Right forelimb (tissue), 1 donor: ENCODE measurements at places on chromosomes 5 and 9.

GRCh38 chr5:106600803-106601202 lies 1069.9 kb downstream of the EFNA5 start:
- DNase-seq = no peak

DNA sequence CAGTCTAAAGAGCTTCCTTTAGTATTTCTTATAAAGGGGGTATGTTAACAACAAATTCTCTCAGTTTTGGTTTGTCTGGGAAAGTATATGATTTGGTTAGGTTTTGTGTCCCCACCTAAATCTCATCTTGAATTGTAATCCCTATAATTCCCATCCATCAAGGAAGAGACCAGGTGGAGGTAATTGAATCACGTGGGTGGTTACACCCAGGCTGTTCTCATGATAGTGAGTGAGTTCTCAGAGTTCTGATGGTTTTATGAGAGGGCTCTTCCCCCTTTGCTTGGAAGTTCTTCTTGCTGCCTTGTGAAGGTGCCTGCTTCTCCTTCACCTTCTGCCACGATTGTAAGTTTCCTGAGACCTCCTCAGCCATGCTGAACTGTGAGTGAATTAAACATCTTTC lies 109.1 kb downstream of the MACIR start:
- no peak for DNase-seq

GRCh38 chr9:75589497-75589896 lies 301.0 kb upstream of the PCSK5 start:
- DNase-seq = no peak

DNA sequence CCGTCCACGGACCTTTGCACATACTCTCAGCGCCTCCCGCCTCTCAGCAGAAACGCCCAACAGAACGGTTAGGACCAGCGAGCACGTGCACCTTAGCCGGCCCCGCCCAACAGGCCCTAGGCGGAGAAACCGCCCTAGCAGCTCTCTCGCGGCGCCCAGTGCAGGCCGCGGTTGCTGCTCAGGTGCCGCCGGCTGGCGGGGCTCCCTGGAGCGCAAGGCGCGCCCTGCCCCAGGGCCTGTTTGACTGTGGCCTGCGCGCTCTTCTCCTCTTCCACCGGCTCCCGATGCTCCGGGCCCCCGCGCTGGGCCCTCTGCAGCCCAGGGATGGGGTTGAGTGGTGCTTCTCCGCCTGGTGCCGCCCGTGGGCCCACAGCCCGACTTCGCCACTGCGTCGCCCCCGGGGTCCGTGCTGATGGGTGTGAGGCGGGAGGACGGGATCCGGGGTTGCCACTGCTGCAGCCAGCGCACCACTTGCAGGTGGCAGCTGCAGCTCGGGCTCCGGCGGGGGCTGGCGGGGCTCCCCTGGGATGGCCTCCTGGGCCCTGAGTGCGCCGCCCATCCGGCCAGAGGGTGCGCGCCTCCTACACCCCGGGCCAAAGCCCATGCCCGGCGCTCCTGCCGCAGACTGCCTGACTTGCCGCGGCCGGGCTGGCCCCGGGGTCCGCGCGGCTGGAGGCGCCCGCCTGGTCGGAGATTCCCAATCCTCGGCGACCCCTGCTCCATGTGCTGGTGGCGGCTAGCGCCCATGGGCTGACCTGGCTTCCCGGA lies 1889.4 kb upstream of the CDH9 start:
- DNase-seq = no peak

DNA sequence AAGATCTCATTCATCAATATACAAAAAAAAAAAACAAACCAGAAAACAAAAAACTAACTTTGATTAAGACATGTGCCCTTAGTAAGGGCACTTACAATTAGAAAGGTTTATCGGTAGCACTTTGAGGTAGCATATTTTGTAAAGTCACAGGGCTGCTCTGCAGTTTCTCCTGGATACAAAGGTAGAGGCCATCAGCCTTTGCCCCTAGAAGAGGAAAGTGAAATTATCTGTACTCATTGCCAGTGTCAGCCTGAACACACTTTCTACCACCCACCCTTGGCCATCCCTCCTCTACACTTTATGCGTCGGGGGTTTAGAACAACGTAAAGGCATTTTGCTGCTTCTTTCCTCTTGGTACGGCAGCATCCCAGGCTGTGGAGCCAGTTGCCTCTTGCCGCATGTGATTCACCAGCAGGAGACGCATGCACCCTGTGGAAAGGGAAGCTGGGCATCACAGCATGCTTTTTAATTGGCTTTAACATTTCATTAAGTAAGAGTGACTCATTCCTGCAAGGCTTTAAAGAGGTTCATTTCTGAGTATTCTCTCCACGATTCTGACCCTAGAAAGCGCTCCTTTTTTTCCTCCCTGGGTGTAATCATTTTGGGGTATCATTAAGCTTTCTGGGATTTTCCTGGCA lies 84.6 kb downstream of the CEMIP2 start:
- DNase-seq = no peak

- DNase-seq = no peak
Measured at GRCh38 chr5:130112246-130112645, 208.0 kb downstream of the CHSY3 start.

DNA sequence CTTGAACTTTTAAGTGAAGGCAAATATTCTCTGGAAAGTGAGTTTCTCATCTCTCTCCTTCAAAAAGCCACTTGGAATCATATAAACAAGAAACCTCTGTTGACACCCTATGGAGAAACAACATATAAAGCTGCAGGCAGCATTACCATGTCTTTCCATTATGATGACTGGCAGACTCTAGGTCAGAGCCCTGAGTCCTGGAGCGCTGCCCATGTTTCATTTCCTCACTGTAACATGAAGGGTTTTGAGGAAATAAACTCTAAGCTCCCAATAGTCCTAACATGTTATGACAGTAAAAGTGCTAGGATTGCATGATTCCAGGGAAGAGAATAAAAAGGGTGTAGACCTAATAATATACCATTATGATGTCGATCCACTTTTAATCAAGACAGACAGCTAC lies 220.6 kb downstream of the CTNND2 start:
- no peak for DNase-seq

DNA sequence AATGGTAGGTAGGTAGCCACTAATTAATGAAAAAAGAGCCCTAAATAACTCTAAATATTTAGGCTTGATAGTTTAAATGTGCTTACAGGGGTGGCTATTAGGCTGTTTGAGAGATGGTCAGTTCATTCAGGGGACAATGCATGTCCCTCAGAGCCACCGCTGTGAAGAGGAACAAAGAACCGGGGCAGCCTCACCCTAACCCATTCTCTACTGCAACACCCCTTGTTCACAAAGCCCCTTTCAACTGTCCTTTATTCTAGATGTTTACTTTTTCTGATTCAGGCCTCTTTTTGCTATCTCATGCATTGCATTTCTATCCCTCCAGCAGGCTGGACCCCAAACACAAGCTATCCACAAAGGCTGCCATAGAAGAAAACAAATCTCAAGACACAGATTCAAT lies 906.7 kb downstream of the NR2F1-AS1 start:
- no peak for DNase-seq

GRCh38 chr9:116212986-116213692 lies 59.5 kb downstream of the PAPPA start:
- DNase-seq = no peak

DNA sequence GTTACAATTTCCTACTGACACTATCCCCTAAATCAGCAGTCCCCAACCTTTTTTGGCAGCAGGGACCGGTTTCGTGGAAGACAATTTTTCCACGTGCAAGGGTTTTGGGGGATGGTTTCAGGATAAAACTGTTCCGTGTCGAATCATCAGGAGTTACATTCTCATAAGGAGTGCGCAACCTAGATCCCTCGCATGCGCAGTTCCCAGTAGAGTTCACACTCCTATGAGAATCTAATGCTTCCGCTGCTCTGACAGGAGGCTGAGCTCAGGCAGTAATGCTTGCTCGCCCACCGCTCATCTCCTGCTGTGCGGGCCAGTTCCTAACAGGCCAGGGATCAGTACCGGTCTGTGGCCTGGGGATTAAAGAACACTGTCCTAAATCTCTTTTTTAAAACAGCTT lies 13.2 kb upstream of the NFIL3 start:
- DNase-seq = no peak

DNA sequence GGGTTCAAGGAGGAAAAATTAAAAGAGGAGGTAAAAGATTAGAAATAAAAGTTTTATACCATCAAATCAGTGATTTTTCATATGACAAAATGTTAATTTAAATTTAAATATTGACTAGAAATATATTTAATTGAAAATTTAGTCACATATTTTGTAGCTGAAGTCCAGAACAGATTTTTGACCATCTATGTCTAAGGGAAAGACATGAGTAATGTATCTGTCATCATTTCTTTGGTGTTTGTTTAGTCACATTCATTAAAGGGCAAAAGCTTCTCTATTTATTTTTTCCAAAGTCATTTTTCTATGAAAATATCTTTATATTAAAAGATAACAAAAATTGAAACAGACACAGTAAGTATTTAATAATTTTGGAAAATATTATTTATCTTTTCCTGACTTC lies 252.0 kb upstream of the ISL1 start:
- no peak for DNase-seq

GRCh38 chr5:80254767-80255430 lies 949 bp downstream of the SERINC5 start:
- DNase-seq = peak; percentile 60

DNA sequence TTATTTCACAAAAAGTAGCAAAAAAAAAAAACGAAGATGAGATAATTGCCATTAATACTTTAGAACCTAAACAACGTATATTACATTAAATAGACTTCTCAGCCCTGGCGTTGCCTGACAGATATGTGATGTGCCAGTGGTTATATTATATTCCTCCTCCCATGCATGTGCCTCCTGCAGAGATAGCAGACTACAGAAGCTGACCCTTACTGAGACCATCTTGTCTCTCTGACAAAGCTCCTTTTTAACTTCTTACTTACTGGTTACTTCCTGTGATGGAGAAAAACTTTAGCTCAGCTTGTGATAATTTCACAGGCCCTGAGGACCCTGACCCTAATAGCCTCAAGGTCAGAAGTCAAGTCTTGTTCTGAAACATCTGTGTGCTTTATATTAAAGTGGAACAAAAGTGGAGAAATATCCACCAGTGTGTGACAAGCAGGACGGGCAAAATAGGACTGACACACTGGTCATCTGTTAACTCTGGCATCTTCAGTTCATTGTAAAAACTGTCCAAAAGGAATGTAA lies 80.6 kb upstream of the POU5F2 start:
- no peak for DNase-seq

DNA sequence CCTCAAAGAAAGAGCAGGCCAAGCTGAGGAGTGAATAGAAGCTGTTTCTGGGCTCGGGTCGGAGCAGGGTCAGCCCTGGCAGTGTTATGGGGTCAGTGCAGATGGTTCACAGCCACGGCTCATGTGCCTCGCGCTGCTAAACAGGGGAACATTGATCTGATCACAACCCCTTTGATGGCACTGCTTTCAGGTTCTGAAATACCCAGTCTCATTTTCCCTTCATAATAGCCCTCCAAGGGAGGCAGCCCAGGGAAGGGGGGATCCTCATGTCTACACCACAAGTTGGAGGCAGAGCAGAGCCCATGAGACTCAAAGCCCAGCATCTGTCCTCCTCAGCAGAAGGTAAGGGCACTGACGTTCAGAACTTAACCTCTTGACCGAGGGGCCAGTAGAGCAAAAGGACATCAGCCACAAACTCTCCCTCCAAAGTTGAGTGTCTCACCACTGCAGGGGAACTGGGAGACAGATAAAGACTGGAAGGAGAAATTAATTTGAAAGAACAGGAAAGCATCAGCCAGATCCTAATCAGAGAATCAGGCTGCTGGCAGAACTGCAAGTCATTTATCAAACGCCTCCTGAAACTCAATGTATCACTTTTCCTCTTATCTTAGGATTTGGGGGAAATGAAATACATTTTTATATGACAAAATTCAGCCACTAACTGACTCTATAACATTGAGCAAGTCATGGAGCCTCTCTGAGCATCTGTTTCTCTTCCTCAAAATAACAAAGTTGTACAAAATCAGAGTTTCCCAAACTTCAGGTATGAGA lies 110.6 kb downstream of the SH3TC2 start:
- no peak for DNase-seq

GRCh38 chr9:68975365-68976043 lies 38.4 kb downstream of the PRKACG start:
- DNase-seq = no peak

GRCh38 chr9:27847818-27848217 lies 274.5 kb upstream of the C9orf72 start:
- DNase-seq = no peak

GRCh38 chr9:94788570-94789105 lies 62.1 kb downstream of the AOPEP start:
- no peak for DNase-seq

DNA sequence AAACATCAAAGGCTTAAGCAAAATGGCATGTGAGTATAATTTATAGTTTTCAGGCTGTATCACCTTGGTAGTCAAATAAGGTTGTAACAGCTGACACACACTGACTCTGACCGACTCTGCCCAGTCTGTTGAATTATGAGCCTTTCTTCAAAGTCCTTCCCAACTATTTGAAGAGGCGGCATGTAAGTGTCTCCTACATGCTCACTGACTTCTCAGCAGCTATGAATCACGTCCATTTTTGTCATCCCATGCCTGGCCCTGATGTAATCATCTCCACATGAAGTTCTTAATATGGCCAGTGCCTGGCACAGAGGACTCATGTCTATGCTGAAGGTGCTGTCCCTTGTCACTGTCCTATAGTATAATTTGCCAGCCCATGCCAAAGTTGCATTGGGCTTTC lies 5.1 kb upstream of the PTBP3 start:
- no peak for DNase-seq

- no peak for DNase-seq
Measured at GRCh38 chr9:114003758-114004157, 74.3 kb downstream of the AMBP start.

DNA sequence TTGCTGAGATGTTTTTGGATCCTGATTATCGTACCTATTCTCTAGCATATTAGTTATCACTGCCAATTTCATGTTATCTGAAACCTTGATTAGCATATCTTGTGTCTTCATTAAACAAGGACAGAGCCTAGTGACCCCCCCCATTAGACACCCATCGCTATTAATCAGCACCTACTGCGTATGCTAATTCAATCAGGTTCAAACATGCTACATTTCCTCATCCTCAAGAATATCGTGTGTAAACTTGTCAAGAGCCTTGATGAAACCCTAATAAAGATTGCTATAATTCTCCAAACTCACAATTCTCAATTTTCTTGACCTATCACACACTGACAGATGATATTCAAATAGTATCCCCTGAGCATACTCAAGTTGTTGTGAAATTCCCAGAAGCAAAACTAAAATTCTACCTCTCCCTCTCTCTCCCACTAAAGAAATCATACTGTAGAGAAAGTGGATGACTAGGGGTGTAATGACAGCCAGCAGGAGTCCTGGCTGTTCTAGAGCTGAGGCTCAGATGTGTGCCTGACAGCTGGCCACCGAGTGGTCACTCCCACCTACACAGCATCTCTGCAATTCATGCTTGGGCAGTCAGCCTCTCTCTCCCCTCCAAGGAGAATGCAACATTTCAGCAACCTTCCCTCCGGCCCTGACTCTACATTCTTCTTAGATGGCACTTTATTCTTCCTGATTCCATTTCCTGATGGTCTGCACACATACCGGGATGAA lies 9.2 kb upstream of the ZNF354A start:
- no peak for DNase-seq

GRCh38 chr5:82639393-82640144 lies 361.4 kb upstream of the RPS23 start:
- no peak for DNase-seq

- DNase-seq = no peak
Measured at GRCh38 chr9:2635922-2636321, 14.3 kb downstream of the VLDLR start.
